ENCODE measurements at places on chromosomes 2 and 18.

- no peak for DNase-seq
Observed at GRCh38 chr18:78919956-78920355, 59.7 kb upstream of the SALL3 start.

DNA sequence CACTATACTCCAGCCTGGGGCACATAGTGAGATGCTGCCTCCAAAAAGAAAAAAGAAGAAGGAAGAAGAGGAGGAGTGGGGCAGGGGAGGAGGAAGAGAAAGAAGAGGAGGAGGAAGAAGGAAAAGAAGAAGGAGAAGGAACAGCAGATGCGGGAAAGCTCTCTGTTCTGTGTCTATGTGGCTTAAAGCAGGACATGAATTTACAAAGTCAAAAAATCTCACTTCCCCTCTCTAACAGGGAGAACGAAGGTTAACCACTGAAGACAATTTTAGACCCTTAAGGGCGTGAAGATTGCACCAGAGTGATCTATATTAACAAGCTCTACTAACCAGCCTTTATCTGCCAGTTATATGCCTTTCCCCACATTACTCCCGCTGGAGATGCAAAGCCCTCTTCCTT is 258.9 kb downstream of the METTL4 start:
- no peak for DNase-seq

GRCh38 chr2:216664593-216665034 is 30.7 kb downstream of the IGFBP5 start:
- peak; percentile 54 for DNase-seq

DNA sequence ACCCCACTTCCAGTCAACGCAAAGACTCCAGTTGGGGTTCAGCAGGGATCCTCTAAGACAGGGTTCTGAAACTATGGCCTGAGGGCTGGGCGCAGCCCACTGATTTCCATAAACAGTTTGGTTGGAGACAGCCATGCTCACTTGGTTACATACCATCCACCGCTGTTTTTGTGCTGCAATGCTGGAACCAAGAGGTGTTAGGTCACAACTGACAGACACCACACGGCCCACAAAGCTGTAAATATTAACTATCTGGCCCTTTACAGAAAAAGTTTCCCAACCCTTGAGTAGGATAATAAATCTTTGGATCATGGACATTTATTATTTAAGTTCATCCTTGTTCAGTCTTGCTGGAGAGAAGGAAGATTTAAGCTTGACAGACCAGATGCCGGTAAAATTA is 8.4 kb upstream of the CD226 start:
- DNase-seq = no peak

- peak; percentile 82 for DNase-seq
Observed at GRCh38 chr18:21179590-21180220, 62.3 kb upstream of the GREB1L start.

DNA sequence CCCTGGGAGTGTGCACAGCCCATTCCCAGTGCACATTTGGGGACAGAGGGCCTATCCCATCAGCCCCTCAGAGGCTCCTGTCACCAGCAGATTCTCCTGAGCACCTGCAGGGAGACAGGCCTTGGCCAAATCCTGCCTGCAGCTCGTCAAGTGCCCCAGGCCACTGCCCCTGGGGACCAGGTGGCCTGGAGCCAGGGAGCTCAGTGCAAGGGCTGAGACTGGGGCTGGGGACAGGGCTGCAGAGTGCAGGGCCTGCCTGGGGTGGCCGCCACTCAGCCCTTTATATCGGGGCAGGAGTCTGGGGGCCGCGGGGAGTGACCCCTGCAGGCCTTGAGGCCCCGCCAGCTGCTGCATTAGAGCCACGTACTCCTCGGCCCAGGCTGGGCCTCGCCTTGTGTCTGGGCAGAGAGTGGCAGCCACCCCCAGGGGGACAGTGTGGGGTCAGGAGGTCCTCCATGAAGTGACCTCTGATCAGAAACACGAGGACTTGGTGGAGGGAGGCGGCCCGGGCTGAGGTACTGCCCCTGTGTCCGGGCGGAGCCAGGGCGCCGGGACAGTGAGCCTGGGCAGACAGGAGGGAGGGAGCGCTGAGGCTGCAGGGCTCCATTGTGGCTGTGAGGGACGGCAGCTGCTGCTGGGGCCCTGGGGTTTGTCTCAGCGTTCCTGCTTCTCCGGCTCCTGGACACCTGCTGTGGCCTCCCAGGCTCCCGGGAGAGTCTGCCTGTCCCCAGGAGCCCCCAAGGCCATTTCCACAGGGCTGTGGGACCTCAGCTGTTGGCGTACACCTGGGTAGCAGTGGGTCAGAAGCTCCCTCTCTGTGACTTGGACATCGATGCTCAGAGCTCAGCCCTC is 24.2 kb downstream of the GPC1 start:
- no peak for DNase-seq

DNA sequence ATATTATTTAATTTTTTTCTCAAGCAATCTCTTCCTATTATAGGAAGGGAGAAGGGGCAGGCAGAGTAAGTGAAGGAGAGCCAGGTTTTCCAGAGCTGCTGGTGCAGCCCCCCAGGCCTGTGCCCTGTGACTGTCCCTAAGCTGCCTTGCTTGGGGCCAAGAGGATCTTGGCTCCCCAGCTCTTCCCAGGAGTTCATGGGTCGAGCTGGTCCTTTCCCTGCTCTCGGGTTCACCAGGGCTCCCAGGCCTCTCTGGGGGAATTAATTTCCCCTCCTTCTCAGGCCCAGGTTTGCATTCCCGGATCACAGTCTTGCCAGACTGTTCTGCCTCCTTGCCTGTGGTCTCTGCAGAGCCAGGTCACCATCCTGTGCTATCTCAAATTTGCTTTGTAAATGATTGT is 12.7 kb upstream of the TMEM131 start:
- no peak for DNase-seq

DNA sequence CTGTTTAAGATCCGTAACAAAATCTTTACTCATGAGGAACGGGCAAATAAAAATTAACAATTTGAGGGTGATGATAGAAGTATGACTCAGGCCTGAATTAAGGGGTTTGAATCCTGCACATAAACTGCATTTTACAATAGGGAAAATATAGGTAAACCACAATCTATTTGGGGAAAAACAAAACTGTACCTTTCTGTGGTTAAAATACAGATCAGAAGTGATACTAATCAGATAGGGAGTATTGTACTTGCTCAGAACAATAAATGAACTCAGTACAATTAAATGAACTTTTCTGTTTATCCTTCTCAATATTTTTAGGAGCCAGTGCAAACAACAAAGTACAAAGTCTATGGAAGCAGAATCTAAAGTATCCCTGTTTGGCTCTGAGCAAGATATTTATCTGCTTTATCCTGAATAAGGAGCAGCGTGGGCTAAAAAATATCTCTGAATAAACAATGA is 287.3 kb downstream of the ZNF385B start:
- DNase-seq = no peak

GRCh38 chr2:38907743-38908562 is 18.3 kb downstream of the ARHGEF33 start:
- DNase-seq = no peak

- DNase-seq = no peak
Observed at GRCh38 chr18:58407649-58408407, 221.1 kb downstream of the ALPK2 start.

GRCh38 chr2:109131777-109132176 is 2.8 kb downstream of the SH3RF3 start:
- peak; percentile 20 for DNase-seq

DNA sequence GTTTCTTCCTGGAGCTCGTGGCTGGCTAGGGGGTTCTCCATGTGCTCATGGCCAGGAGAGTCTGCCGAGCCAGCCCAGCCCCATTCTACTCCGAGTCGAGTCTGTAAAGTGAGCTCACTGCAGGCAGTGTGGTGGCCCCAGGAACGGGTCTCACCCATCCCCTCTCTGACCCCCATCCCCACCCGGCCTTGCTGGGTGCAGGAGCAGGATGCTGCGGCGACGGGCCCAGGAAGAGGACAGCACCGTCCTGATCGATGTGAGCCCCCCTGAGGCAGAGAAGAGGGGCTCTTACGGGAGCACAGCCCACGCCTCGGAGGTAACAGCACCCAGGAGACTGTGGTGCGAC is 1.4 kb downstream of the ANO7 start:
- DNase-seq = no peak

- DNase-seq = no peak
Observed at GRCh38 chr18:48784656-48785055, 166.1 kb downstream of the SMAD7 start.

- no peak for DNase-seq
Observed at GRCh38 chr2:190090148-190090547, 27.6 kb upstream of the MSTN start.

DNA sequence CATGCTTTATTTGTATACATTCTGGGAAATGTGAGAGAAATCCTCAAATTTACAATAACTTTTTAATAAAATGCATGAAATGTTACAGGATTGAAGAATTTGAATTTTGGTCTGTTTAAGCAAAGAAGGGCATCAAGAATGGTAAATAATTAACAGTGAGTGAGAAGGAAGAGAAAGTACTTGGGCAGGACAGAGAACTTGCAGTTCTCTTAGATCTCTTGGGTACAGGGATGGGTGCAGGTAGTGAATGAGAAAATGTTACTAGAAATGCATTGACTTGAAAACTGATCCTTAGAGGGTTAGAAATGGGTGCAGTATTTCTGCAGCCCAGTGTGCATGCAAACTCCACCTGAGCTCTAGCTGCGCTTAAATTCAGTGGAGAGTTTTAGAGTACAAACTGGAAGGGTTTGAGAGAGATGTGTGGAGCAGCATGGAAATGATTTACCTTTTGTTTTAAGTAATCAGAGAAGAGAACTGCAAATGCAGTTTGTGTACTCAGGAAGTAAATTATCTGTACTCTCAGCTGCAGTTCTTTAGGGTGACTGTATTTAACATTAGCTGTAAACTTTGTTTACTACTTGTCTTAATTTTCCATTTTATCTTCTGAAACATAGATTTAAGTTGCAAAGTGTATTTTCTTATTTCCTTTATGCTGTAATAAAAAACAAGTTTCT is 51.0 kb upstream of the RAB27B start:
- no peak for DNase-seq

- no peak for DNase-seq
Observed at GRCh38 chr18:11339188-11339775, 189.9 kb upstream of the PIEZO2 start.

DNA sequence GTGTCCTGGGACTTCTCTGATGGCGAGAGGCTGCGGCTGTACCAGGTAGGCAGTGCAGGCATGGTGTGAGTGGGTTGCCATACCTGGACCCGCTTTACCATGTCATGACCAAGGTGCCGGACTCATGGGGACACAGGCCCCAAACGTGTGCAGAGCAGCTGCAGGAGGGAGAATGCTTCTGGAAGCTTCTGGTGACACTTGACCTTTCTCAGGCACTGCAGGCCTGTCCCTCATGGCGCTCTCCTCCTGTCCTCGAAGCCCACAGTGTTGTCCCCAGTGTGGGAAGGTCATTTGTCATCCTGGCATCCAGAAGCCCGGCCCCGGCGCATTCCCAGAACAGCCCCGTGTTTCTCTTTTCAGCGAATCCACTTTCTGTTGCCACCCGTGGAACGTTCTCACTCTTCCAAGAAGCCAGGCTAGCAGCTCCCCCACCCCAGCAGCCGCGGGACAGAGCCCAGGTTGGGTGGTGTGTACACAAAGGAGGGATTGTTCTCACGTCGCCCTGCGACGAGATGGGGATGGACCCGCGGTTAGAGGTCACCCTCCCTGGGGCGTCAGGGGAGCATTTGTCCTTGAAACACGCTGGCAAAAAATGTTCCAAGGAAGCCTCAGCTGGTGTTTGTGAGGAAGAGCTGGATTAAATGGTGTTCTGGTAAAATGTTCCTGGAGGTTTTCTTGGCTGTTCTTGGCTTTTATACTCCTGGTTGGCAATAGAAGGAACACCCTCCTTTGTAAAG is 43.7 kb downstream of the SH3BP4 start:
- DNase-seq = no peak

DNA sequence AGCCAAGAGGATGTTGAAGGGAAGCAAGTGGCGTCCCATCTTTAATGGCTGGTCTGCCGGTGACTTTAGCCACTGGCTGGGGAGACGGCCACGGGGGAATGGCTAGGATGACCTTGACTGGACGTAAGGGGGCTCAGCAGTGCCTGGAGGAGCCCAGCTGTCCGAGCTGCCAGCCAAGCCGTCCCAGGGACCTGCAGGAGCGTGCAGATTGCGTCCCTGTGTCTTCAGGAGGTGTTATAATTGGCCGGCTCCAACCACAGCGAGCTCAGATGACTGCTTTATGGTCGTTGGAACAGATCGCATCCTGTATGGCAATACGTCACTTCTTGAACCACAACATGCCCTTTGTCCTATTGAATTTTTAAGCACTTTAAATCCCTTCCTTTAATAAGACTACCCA is 204.6 kb downstream of the EIPR1 start:
- no peak for DNase-seq

DNA sequence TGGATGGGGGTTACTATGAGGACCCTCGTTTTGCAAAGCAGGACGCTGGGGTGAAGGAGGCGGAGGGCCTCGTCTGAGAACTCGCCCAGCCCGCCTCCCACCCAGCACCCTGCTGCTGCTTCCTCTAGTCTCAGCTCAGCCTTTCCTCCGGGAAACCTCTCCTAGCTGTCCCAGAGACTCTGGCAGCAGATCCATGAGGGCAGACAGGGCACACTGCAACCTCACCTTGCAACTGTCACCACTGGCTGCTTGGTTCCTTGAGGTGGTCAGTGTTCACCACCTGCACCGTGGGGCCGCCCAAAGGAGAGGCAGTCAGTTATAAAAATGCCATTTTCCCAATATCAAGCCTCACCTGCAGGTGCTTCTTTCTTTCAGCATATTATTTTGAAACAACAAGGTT is 45.6 kb downstream of the PARD6G start:
- no peak for DNase-seq

- no peak for DNase-seq
Observed at GRCh38 chr2:162747021-162747420, 91.5 kb downstream of the KCNH7 start.

- DNase-seq = peak; percentile 92
Observed at GRCh38 chr2:127064642-127065250, 42.2 kb downstream of the BIN1 start.

- peak; percentile 89 for DNase-seq
Observed at GRCh38 chr18:49898421-49898820, 85.1 kb upstream of the ACAA2 start.

DNA sequence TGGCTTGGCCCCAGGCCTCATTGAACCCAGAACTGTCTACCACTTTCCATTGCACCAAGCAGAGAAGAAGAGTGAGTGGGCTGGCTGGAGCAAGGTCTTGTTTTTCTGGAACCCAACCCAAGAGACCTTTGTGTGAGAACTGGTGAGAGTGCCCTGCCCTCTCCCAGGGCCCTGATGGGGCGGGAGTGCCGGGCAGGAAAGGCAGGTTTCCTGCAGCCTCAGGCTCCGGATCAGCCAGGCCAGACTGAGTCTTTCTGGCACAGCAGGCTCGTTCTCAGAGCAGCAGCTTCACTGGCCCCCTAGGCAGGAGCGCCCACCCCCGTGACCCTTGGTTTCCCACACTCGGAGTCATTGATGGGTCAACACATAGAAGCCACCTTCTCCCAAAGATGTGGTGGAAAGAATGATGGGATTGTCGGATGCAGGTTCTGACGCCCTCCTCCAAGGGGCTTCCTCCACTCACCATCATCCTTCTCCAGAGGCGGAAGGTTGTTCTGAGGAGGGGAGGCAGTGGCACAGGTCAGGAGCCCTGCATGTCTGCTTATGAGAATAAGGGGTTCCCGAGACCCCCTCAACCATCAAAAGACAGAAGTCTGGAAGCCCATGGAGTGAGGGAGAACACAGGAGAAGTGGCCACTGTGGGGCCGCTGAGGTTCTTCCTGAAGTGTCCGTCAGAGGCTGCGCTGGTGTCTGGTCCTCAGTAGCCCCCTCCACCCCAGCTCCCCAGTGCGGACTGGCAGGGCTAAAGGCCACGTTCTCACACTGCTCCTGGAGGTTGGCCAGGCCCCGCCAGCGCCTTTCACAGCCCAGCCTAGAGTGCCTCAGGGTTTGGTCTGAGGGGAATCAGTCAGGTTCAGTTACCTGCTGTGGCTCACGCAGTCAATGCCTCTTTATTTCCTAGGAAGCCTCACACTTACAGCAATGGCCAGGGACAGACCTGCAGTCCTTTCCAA is 62.8 kb upstream of the LAPTM4A start:
- no peak for DNase-seq
